Thyroid gland (tissue), 4 donors: ENCODE measurements at places on chromosomes 11 and 22. TPM values are rescaled to one million over a fixed set of nuclear protein-coding genes. Genes with fewer than 3 reads are reported as not detected.

Gene SYCE3
- 3.5 TPM for total RNA-seq

Gene ART1
- not detected for total RNA-seq

Gene PHLDA2
- total RNA-seq, result 3.7 TPM

- no peak overlapping the region for H3K27ac ChIP-seq
- no peaks in the 10 kb centered on the region for H3K27me3 ChIP-seq
- no peaks in the 10 kb centered on the region for H3K4me1 ChIP-seq
- no peaks in the 10 kb centered on the region for H3K36me3 ChIP-seq
- no peak for DNase-seq
These were observed 83.9 kb upstream of the MTNR1B start for GRCh38 chr11:92885600-92885999.

- H3K4me1 ChIP-seq, result peaks cover 15% of the 10 kb centered on the region
- H3K36me3 ChIP-seq, result no peaks in the 10 kb centered on the region
- H3K27ac ChIP-seq, result no peak overlapping the region
- no peak for DNase-seq
- no peak overlapping the region for H3K4me3 ChIP-seq
- no peaks in the 10 kb centered on the region for H3K27me3 ChIP-seq
These were observed 7.9 kb upstream of the KCNQ1OT1 start for GRCh38 chr11:2707736-2708135.

- H3K4me3 ChIP-seq, result no peak overlapping the region
- no peaks in the 10 kb centered on the region for H3K36me3 ChIP-seq
- no peak overlapping the region for H3K27ac ChIP-seq
- H3K4me1 ChIP-seq, result peaks cover 13% of the 10 kb centered on the region
- no peaks in the 10 kb centered on the region for H3K27me3 ChIP-seq
- no peak for DNase-seq
These were observed 15.8 kb downstream of the MYEOV start for GRCh38 chr11:69309631-69310280.

DNA sequence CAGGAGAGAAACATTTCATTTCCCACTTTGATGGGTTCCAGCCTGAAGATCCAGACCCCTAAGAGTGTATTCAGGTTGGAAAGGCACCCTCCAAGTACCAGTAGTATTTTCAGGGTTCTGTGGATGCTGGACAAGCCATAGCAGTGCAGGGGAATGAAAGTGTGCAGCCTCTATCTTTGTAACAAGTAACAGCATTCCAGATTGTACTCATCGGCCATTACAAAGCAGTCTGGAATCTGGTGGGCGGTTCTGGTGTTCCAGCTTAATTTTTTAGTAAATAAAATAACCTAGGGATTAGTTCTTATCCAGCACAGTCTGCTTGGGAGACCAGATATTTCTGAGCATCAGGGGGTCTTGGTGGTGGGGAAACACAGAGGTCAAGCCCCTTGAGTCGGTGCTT, 22.6 kb downstream of the APLNR start:
- no peaks in the 10 kb centered on the region for H3K27me3 ChIP-seq
- no peak overlapping the region for H3K27ac ChIP-seq
- no peaks in the 10 kb centered on the region for H3K36me3 ChIP-seq
- H3K4me1 ChIP-seq, result peaks cover 11% of the 10 kb centered on the region
- H3K4me3 ChIP-seq, result no peak overlapping the region
- DNase-seq, result no peak

GRCh38 chr11:94325681-94326080, 21.3 kb downstream of the IZUMO1R start:
- H3K27ac ChIP-seq, result no peak overlapping the region
- H3K27me3 ChIP-seq, result no peaks in the 10 kb centered on the region
- H3K4me1 ChIP-seq, result peaks cover 17% of the 10 kb centered on the region
- no peak for DNase-seq
